ENCODE measurements at places on chromosomes 5 and 9.
A peak's percentile ranks its signal among the peaks of the same experiment; 100 is the strongest.

DNA sequence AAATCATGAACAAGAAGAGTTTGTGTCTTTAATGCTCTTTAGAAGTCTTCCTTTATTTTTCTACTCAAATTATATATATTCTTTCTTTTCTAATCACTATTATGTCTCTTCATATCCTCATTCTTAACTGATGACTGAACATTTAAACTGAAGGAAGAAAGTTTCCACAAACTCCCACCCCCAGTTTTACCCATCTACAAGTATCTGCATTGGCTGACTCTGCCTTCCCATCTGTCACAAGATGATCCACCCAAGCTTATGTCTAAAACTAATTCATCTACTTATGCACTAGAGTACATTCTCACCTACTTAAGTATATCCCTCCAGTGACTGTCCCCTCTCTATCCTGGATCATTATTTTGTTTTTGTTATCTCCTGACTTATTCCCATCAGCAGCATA is 344.5 kb downstream of the PRR16 start:
- no peak for DNase-seq

DNA sequence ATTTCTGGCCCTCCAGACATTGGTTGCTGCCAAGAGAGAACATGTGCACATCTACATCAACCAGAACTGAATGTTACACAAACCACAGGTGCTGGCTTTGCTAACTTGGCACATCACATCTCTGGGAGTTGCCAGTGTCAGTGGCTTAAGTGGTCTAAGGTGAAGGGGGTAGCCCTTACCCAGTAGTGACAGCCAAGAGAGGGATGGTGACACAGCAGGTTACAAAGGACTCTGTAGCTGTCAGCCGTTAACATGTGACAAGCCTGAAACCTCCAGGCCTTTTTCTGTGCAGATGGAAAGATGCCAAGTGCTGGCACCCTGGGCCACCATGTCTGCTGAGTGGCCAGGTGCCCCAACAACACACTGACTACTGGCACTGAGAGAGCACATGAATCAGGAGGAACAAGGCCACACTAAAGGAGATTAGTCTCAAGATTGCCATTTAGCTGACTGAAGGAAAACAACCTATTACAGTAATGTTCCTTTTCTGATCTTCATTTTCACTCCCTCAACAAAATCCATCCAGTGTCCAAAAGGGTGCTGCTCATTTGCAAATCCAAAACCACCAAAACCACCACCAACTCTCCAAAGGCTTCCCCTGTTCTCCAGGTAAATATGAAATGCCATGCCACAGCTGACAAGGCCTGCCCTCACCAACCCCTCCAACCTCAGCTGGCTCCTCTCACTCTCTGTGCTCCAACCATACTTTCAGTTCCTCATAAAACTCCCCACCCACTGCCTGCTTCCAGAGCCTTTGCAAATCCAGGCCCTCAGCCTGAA is 20.2 kb downstream of the SIL1 start:
- DNase-seq, result no peak

DNA sequence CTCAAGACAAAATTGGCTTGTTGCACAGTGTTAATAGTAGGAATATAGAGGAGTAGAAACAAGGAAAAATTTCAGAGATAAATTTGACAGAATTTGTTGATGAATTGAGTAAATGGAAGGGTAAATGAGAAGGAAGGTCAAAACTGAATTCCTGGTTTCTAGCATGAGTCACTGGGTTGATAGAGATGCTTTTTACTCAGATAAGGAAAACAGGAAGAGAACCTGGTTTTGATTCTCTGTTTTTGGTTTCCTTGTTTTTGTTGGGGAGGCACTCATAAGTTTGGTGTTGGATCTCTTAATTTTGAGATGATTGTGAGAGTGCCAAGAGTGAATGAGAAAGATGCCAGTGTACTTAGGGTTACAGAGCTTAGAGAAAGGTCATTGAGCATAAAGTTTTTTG is 7.1 kb downstream of the LRRC70 start:
- no peak for DNase-seq

DNA sequence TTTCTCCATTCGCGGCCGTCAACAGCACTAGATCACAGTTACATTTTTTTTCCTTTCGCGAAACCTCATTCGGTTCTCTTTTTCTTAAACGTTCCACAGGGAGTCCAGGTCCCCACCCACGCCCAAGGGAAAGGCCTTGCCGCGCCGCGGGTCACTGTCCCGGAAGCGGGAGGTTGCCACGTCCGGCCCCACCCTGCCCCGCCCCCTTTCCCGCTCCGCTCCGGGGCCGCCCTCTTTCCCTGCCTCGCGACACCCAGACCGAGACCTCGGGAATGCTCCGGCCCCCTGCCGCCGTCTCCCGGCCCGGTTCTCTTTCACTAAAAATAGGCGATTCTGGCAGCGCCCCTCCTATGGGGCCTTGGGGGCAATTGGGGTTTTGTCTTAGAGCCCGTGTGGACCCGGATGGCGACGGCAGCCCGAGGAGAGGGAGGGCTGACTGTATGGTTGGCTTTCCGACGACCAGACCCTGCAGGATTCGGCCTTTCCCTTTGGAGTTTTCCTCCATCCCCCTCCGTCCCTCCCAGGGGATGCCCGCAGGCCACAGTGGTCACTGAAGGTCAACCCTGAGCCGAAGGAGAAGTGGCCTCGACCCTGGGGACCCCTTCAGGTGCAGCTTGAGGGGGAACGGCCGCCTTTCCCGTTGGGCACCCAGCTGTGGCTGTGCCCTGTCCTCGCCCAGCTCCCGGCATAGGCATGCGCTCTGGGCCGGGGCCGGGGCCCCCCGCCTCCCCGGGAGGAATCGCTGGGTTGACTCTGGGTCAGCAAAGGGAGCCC is 2.8 kb upstream of the RACK1 start:
- peak; percentile 76 for DNase-seq

GRCh38 chr9:96476591-96476990 is 26.6 kb downstream of the HABP4 start:
- DNase-seq, result no peak

GRCh38 chr5:146109379-146109778 is 4.0 kb upstream of the PLAC8L1 start:
- DNase-seq, result no peak

All from stimulated activated CD4-positive, alpha-beta T cell treated with anti-CD3 and anti-CD28 coated beads, Interleukin-4, amount 100 ng/mL, for 4 hours (primary cell).